Activated CD4-positive, alpha-beta T cell treated with anti-CD3 and anti-CD28 coated beads for 4 hours (primary cell): ENCODE measurements at places on chromosomes 2 and 18.

GRCh38 chr2:278927-279320 lies 9.0 kb downstream of the ALKAL2 start:
- DNase-seq = no peak

- no peak for DNase-seq
Observed at GRCh38 chr2:39356922-39357639, 80.0 kb downstream of the MAP4K3 start.

GRCh38 chr2:178152542-178152941 lies 40.3 kb downstream of the RBM45 start:
- no peak for DNase-seq

DNA sequence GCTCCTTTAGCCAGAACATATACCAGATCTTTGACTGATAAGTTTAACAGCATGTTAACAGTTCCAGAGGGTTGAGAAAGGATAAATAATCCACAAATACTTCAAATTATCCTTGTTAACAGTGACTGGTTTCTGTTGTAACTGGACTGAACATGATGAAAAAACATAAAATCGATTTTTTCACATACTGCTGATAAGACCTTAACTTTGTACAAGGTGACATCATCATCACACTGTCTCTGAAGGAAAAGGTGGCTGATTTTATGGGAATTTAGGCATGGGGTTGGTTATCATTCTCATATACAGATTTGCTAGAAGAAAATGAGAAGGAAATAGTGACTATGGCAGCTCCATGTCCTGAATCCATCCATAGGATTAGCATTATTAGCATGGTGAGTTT lies 36.1 kb downstream of the OTX1 start:
- no peak for DNase-seq

DNA sequence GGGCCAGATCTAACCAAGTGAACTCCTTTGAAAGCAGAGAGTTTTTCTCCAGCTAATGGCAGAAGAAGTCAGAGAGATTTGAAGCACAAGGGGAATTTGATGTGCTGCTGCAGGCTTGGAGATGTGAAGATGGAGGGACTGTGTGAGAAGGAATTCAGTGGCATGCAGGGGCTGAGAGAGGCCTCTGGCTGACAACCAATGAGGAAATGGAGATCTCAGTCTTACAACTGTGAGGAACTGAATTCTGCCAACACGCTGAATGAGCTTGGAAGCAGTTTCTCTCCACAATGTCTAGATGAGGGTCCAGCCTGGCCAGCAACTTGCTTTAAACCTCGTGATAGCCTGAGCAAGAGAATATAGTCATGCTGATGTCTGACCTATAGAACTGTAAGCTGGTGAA lies 224.1 kb upstream of the DPP10 start:
- no peak for DNase-seq

DNA sequence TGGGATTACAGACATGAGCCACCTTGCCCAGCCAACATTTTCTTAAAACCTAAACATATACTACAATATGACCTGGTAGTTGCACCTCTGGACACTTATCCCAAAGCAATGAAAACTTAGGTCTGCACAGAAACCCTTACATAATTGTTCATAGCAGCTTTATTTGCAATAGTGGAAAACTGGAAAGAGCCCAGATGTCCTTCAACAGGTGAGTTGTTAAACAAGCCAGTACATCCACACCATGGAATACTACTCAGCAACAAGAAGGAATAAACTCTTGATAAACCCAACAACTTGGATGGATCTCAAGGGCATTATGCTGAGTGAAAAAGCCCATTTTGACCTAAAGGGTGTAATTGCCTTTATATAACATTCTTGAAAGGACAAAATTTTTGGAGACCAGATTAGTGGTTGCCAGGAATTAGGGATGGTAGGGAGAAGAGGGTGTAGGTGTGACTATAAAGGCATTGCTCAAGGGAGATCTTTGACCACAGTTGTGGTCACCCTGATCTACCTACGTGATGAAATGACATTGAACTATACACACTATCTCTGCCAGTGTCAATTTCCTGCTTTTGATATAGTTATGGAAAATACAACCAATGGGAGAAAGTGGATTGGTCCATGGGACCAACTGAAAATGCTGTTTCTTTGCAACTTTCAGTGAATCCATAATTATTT lies 11.9 kb upstream of the AMMECR1L start:
- no peak for DNase-seq
